Effector memory CD4-positive, alpha-beta T cell (primary cell): ENCODE measurements at places on chromosomes 12 and 14.

GRCh38 chr14:75522224-75522982, at the start of gene BATF:
Gene BATF (plus strand): TSS chr14:75522469. CDS start chr14:75522683, 214 bp downstream.
- DNase-seq = peak; percentile 69

DNA sequence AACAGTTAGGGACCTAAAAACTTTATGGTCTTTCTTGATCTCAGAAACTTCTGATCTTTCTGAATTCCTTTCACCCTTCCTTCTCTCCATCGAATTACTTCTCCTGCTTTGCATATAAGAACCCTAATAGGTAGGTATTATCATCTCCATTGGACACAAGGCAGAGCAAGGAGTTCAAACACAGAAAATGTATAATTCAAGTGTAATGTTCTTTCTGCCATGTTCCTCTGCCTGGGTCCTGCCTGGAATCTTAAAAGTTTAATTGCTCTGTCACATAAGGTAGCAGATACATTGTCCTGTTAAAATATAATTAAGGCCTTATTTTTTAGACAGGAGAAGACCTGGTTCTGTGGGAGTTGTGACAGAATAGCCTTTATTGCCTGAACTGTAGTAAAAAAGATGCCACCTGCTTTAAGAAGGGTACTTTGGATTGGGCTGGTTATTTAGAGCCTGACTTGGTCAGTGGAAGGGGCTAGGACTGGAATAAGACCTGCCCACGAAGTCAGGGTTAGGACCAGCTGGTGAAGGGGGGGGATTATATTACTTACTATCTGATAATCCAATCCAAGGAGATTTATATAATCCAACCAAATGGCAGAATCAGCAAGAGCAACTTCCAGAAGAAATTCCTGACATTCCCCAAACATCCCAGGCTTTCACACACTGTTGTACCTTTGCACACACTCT, 10.4 kb downstream of the G2E3 start:
- no peak for DNase-seq

- no peak for DNase-seq
These were observed 22.3 kb downstream of the FZD10 start for GRCh38 chr12:130184404-130185090.

GRCh38 chr12:84336231-84336630, 576.4 kb downstream of the SLC6A15 start:
- DNase-seq = no peak

- DNase-seq = no peak
These were observed 4.9 kb upstream of the DCD start for GRCh38 chr12:54653025-54653424.

DNA sequence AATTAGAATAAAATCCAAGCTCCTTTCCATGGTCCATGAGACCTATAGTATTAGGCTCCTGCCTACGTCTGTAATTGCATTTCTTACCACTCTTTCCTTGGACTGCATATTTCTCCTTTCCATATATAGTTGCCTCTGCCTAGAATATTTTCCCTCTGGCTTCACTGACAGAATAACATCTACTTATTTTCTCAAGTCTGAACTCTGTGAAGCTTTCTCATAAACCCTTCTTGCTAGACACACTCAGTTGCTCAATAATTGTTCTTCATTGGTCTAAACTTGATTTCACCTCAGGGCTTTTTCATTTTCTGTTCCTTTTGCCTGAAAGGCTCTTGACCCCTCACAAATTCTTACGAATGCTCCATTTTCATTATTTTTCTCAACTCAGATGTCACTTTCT, 36.9 kb upstream of the KRAS start:
- DNase-seq = no peak
